Fibroblast of pulmonary artery (primary cell): ENCODE measurements at places on chromosomes 11 and 22.

GRCh38 chr22:19223617-19224016 lies 45.1 kb upstream of the SLC25A1 start:
- DNase-seq: no peak

GRCh38 chr11:6237266-6237665 lies 1.6 kb upstream of the CNGA4 start:
- DNase-seq: no peak

- no peak for DNase-seq
These were observed 6.6 kb downstream of the PRODH start for GRCh38 chr22:18929459-18929858.

- DNase-seq: peak; percentile 29
These were observed 96.0 kb downstream of the TRPC6 start for GRCh38 chr11:101487775-101488174.

- peak; percentile 31 for DNase-seq
These were observed 84.2 kb downstream of the FDX1 start for GRCh38 chr11:110513846-110514437.

- DNase-seq: peak; percentile 92
These were observed 71.0 kb downstream of the JAM3 start for GRCh38 chr11:134139873-134140331.
